Cardiac muscle cell (in vitro differentiated cells and primary cell): ENCODE measurements at places on chromosomes 4 and X.

DNA sequence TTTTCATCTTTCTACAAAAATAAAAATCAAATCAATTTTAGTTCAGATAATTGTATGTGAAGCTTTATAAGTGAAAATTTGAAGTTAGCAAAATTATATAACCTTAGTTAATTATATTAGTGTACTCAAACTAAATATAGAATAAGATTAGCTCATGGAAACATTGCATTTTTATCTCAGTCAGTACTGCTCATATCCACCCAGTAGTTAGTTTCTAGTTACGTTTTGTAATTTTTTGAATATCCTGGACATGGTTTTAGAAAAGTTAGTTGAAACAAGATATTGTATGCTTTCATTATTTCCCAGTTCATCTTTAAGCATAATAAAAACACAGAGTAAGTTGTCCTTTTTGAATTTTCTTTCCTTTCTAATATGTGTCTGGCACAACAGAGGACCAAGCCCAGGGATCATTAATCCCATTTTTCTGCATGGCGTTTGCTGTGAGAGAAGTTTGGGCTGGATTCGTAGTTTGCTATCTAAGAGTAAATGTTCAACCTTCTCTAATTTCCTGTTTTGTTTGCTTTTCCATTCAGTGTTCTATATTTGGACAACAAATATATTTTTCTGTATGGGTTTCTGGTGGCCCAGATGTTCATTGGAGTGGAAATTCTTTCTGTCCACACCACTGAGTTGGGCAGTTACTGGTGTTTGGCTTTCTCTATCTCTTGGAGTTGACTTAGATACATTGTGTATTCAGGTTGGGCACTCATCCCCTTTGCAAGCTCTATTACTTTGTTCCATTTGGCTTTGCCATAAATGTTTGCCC lies 12.1 kb downstream of the TBL1X start:
- H3K27ac ChIP-seq: peak overlapping the region; percentile 18
- H3K4me3 ChIP-seq: no peak overlapping the region
- no peak for DNase-seq
- H3K4me1 ChIP-seq: peaks cover 25% of the 10 kb centered on the region
- no peaks in the 10 kb centered on the region for H3K27me3 ChIP-seq

DNA sequence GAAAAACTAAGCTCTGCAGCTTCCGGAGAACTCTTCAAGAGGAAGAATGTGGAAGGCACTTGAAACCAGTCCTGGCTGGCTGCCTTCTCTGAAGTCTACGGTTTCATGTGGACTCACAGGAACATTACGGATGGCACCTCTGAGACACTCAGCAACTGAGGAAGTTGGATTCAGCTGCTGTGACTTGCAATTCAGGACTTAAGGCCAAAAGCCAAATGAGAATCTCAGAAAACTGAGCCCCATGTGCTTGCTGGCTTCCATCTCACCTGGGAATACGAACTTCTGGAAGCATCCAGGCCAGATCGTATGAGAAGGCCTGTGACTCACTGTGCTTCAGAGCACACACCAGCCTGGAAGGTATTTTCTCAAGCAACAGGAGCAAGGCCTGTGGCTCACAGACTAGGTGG lies 107.8 kb upstream of the GPC4 start:
- H3K36me3 ChIP-seq: no peaks in the 10 kb centered on the region
- DNase-seq: no peak
- no peaks in the 10 kb centered on the region for H3K4me1 ChIP-seq
- peak overlapping the region; percentile 35 for H3K27ac ChIP-seq
- no peak overlapping the region for H3K4me3 ChIP-seq

- DNase-seq: peak; percentile 79
- H3K27ac ChIP-seq: no peak overlapping the region
- no peaks in the 10 kb centered on the region for H3K27me3 ChIP-seq
- no peak overlapping the region for H3K4me3 ChIP-seq
Measured at GRCh38 chr4:40719008-40719623, 30.6 kb upstream of the NSUN7 start.

DNA sequence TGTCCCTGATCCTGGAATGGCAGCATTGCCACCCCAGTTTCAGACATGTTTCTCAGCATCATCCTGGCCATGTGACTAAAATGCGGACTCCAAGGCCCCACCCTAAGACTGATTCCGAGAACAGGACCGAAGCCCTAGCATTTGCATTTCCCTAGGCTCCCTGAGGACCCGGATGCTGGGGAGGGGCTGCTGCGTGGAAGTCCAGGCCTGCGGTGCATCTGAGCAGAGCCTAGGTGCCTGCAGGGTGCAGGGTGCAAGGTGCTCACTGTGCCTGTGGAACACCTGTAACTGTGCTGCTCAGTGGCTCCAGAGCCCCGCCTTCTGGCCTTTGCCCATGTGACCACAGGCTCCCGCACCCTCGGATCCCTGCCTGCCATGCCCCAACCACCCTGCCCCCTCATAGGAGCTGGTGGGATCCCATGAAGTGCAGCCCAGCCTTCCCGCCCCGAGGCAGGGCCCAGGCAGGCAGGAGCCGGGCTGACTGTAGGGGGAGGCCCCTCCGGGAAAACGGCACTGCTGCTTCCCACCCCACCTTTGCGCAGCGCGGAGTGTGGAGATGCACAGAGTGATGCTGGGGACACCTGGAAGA lies 14.9 kb downstream of the PNMA6F start:
- H3K36me3 ChIP-seq: no peaks in the 10 kb centered on the region
- no peak overlapping the region for H3K4me3 ChIP-seq
- no peak overlapping the region for H3K27ac ChIP-seq

GRCh38 chr4:107862658-107863057 lies 37.9 kb downstream of the SGMS2 start:
- H3K36me3 ChIP-seq: no peaks in the 10 kb centered on the region
- no peaks in the 10 kb centered on the region for H3K27me3 ChIP-seq
- no peak overlapping the region for H3K4me3 ChIP-seq
- H3K27ac ChIP-seq: no peak overlapping the region
- no peak for DNase-seq
- H3K4me1 ChIP-seq: no peaks in the 10 kb centered on the region

- no peak overlapping the region for H3K4me3 ChIP-seq
- H3K36me3 ChIP-seq: no peaks in the 10 kb centered on the region
- H3K4me1 ChIP-seq: no peaks in the 10 kb centered on the region
- no peak for DNase-seq
- no peaks in the 10 kb centered on the region for H3K27me3 ChIP-seq
Measured at GRCh38 chrX:129717892-129718291, 20.9 kb upstream of the XPNPEP2 start.

DNA sequence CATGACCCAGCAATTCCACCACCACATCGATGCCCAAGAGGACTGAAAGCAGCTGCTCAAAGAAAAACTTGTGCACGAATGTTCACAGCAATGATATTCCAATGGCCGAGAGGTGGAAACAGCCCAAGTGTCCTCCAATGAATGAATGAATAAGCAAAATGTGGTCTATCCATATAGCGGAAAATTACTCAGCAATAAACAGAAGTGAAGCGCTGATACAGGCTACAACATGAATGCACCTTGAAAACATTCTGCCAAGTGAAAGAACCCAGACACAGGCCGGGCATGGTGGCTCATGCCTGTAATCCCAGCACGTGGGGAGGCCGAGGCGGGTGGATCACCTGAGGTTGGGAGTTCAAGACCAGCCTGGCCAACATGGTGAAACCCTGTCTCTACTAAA lies 5.2 kb upstream of the SLC2A9 start:
- H3K27me3 ChIP-seq: no peaks in the 10 kb centered on the region
- H3K4me1 ChIP-seq: peaks cover 9% of the 10 kb centered on the region
- H3K36me3 ChIP-seq: no peaks in the 10 kb centered on the region

DNA sequence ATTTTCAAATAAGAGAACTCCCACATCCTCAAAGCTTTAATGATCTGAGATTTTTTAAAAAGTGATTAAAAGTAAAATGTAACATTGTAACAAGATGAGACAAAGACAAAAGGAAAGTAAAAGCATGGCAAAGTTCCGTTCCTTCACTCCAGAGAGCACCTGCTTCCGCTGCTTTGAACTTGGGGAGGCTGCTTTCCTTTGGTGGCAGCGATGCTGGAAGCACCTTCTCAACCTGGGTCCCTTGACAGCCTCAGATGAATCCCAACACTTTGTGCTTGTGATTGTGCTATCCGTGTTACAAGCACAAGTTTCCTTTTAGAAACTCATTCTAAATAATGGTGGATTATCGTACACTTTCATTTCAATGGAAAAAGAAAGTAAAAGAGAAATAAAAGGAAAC lies 59.7 kb downstream of the HADH start:
- H3K27me3 ChIP-seq: no peaks in the 10 kb centered on the region
- H3K36me3 ChIP-seq: peaks cover 34% of the 10 kb centered on the region
- no peak for DNase-seq
- H3K27ac ChIP-seq: no peak overlapping the region

- no peaks in the 10 kb centered on the region for H3K4me1 ChIP-seq
- H3K27ac ChIP-seq: no peak overlapping the region
- H3K4me3 ChIP-seq: no peak overlapping the region
- no peaks in the 10 kb centered on the region for H3K36me3 ChIP-seq
Measured at GRCh38 chr4:5933116-5933515, 40.2 kb upstream of the CRMP1 start.

- H3K27me3 ChIP-seq: no peaks in the 10 kb centered on the region
- no peak overlapping the region for H3K27ac ChIP-seq
- DNase-seq: no peak
- no peaks in the 10 kb centered on the region for H3K36me3 ChIP-seq
Measured at GRCh38 chr4:71732066-71732465, 51.8 kb downstream of the GC start.

- no peak overlapping the region for H3K27ac ChIP-seq
- DNase-seq: peak; percentile 40
- peaks cover 5% of the 10 kb centered on the region for H3K4me1 ChIP-seq
- no peaks in the 10 kb centered on the region for H3K36me3 ChIP-seq
- H3K4me3 ChIP-seq: no peak overlapping the region
Measured at GRCh38 chr4:123350191-123350544, 46.4 kb upstream of the SPRY1 start.

GRCh38 chr4:153064571-153064970 lies 128.4 kb downstream of the FHDC1 start:
- no peak overlapping the region for H3K4me3 ChIP-seq
- peaks cover 4% of the 10 kb centered on the region for H3K4me1 ChIP-seq

DNA sequence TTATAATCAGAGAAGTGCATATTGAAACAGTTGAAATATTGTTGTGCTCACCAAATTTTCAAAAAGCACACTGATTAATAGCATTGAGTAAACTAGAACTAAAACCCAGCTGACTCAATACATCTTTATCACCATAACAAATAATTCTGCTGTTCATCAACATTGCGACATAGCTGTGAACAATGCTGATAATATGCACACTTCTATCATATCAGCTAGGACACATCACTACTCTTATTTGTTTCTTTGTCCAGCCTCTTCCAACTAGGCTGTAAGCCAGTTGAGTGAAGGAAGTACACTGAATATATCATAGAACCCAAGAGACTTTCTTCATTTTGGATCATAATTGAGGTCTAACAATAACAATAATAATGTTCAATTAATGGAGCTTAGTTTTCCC lies 349.7 kb downstream of the IQCM start:
- H3K27me3 ChIP-seq: no peaks in the 10 kb centered on the region
- H3K4me1 ChIP-seq: no peaks in the 10 kb centered on the region
- H3K36me3 ChIP-seq: no peaks in the 10 kb centered on the region
- H3K27ac ChIP-seq: no peak overlapping the region

GRCh38 chrX:111169141-111169540 lies 73.2 kb downstream of the PAK3 start:
- no peak overlapping the region for H3K4me3 ChIP-seq
- no peak for DNase-seq
- no peaks in the 10 kb centered on the region for H3K36me3 ChIP-seq
- H3K4me1 ChIP-seq: no peaks in the 10 kb centered on the region

- H3K4me3 ChIP-seq: no peak overlapping the region
- H3K27me3 ChIP-seq: peaks cover 10% of the 10 kb centered on the region
- H3K27ac ChIP-seq: no peak overlapping the region
- DNase-seq: no peak
- no peaks in the 10 kb centered on the region for H3K4me1 ChIP-seq
Measured at GRCh38 chrX:76433219-76433618, 5.7 kb downstream of the MAGEE1 start.

DNA sequence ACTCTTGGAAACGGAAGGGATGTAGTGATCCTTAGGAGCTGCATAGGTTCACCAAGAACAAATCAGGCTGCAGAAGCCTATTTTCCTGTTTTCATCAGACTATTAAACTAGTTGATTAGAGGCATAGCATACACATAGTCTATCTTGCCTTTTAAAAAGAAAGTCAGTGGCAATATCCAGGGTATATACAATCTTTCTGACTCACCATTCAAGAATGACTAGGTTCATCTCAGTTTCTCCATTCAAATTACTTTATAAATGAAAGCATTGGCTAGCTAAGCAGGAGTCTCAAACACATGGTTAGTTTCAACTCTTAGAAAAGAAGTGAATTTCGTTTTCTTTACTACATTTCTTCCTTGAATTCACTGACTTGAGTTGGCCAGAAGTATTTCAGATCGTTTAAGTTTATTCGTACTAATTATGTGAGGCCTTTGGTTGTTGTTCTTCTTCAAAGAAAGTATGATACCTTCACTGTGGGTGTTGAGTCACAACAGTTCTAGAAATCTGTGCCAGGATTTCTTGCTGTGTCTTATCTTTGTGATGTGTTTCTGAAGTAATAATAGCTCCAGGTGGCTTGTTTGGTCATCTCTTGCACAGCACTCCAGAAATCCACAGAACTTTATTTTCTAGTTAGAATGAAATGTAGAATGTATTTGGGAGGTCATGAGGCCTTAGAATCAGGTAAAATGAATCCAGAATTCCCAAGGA lies 88.2 kb downstream of the AWAT2 start:
- no peak overlapping the region for H3K27ac ChIP-seq
- H3K4me3 ChIP-seq: no peak overlapping the region
- no peak for DNase-seq
- H3K4me1 ChIP-seq: no peaks in the 10 kb centered on the region

DNA sequence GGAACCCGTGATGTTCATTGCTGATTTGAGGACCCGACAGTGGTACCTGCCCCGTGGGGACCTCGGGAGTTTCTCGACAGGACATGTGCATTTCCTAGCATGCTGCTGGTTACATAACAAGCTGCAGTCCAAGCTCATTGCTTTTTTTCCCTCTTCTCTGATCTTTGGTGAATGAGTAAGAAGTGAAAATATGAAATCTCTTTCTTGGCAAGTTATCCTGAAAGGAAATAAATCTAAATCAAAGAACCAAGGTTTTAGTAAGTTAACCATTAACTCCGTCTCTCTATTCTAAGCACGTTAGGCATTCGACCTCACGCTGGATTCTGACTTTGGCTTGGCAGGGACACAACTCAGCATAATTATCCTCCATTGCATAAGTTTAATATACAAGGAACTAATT lies 86.6 kb downstream of the STK32B start:
- H3K4me3 ChIP-seq: no peak overlapping the region
- no peaks in the 10 kb centered on the region for H3K27me3 ChIP-seq
- DNase-seq: no peak
- no peaks in the 10 kb centered on the region for H3K36me3 ChIP-seq

GRCh38 chr4:6476893-6477292 lies 4.5 kb upstream of the PPP2R2C start:
- no peaks in the 10 kb centered on the region for H3K4me1 ChIP-seq
- H3K36me3 ChIP-seq: no peaks in the 10 kb centered on the region
- H3K27ac ChIP-seq: no peak overlapping the region

GRCh38 chr4:7068883-7069282 lies 1.0 kb upstream of the GRPEL1 start:
- peaks cover 6% of the 10 kb centered on the region for H3K4me1 ChIP-seq
- H3K27me3 ChIP-seq: no peaks in the 10 kb centered on the region
- DNase-seq: no peak
- peaks cover 4% of the 10 kb centered on the region for H3K36me3 ChIP-seq
- peak overlapping the region; percentile 75 for H3K27ac ChIP-seq
